T47D (cell line): ENCODE measurements at places on chromosomes 1 and 21.

DNA sequence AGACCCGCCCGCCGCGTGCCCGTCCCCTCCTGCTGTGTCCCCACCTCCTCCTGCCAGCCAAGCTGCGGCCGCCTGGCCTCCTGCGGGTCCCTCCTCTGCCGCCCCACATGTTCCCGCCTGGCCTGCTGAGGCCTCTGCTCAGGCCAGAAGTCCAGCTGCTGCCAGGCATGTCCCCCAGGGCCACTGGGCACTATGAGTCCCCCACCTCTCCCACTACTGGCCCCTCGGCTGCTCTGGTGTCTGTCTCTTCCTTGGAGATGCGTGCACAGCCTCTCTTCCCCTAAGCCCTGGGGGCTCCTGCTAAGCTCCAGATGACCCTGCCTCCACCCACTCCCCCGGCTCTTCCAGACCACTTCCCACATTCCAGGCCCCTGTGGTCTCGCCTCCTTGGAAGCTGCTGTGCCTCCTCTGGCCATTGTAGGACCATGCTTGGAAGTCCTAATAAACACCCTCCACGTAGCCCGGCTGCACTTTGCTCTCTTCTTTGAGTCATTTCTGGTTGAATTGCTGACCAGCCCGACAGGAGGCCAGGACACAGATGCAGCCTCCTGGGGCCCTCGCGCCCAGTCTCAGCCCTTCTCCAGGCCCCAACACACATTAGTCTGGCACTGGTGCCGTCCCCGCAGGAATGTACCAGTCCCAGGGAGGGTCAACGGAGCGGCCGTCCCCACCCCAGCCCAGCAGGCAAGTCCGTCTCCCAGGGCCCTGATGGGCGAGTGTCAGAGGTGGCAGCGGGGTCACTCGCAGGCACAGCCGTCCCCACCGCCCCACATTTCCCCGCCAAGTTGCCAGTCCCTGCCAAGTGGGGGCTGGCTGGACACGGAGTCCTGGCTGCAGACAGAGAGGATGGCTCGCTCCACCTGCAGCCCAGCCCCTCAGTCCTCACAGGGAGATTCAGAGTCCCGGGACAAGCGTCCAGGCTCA lies 1.1 kb downstream of the KRTAP10-12 start:
- DNase-seq, result no peak

GRCh38 chr21:25925936-25926335 lies 191.2 kb downstream of the GABPA start:
- no peak for DNase-seq

GRCh38 chr1:24694380-24694843 lies 50.8 kb upstream of the CLIC4 start:
- DNase-seq, result no peak

GRCh38 chr1:175906370-175906769 lies 163.0 kb upstream of the TNR start:
- DNase-seq, result no peak
